Right cardiac atrium (tissue), 5 donors: ENCODE measurements at places on chromosomes 16 and 17.

DNA sequence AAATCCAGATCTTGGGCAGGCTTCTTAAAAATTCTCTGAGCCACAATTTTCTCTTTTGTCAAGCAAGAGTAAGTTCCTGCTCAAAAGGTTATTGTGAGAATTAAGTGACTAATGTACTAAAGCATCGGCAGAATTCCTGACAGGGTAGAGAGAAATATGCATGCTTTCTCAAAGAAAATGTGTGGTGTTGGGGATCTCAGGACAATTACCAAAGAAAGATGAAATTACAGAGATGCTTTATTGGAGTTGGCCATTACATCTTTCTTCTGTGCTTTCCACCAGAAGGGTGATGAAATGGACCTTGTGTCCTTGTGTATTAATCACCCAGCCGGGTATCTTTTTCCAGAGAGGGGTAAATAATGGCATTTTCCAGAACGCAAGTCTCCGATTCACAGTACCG, 1.7 kb upstream of the USP43 start:
- DNase-seq: no peak

GRCh38 chr16:25048146-25048618, 33.0 kb upstream of the ARHGAP17 start:
- DNase-seq: no peak

- peak; percentile 57 for DNase-seq
These were observed 6.6 kb downstream of the WFIKKN2 start for GRCh38 chr17:50841949-50842354.

DNA sequence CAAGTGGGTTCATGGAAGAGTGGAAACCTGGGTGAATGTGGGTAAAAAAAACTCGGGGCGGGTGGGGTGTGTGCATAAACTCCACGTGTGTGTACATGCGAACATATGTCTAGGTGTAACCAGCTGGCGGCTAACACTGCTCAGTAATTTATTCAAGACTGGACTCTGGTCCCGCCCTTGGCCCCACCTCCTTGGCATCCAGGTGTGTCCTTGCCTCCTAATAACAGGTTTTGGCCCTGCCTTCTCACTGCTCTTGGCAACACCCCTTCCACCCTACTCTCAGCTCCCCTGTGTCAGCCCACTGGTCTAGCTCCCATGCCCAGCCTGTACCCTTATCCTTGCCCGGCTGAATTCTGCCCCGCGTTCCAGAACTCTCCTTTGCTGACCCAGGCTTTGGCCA, 8.3 kb downstream of the FLII start:
- DNase-seq: no peak

DNA sequence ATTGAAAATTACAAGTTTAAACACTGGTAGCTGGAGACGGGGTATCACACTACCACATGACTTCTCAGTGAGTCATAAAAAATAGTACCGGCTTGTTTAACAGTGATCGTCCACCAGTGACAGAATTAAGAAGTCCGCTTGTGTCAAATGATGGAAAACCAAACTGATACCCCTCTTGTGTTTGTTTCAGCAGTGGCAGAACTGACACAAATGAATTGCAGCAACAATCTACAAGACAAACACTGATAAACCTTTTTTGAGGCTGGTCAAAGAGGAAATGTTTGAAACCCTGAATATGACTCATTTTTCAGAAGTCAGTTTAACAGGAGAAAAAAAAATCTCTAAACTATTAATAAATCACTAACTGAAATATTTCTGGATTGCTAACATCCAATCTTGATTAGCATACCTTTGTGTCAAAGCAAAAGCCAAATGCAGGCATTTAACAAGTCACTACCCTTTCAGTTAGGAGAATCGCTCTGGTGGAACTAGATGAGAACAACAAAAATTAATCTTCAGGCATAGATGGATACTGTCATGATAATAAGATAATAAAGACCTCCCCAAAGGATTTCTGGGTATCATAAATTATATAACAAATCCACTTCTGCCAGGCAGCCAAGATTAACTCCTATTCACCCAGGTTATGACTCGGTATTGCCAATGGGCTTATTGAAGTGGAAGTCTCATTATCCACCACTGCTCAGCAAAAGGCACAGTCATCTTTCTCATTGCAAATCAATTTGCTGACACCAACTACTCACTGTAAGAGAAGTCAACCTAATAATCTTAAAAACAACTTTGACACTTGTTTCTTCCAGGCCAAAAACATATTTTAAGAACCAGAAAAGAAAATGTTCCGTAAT, 20.8 kb downstream of the DCUN1D3 start:
- DNase-seq: no peak

DNA sequence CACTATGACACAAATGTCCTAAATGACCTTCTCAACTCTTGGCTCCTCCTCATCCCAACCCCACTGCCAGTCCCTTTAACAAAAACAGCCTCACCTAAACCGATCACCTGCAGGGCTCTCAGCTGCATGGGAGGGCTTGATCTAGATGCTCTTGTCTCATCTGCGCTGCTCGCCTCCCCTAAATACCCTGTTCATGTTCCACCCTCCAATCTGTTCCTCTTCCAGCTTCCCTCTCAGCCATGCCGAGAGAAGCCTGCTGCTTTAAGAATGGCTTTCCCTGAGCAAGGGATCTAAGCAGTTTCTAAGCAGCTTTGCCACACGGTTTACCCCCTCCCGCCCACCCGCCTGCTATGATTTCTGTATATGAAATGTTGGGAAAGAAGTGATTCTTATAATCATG, 23.7 kb downstream of the PIPOX start:
- no peak for DNase-seq

- no peak for DNase-seq
These were observed 969 bp upstream of the CETP start for GRCh38 chr16:56960681-56961281.

GRCh38 chr16:50683689-50684374, 2.7 kb upstream of the SNX20 start:
- no peak for DNase-seq

DNA sequence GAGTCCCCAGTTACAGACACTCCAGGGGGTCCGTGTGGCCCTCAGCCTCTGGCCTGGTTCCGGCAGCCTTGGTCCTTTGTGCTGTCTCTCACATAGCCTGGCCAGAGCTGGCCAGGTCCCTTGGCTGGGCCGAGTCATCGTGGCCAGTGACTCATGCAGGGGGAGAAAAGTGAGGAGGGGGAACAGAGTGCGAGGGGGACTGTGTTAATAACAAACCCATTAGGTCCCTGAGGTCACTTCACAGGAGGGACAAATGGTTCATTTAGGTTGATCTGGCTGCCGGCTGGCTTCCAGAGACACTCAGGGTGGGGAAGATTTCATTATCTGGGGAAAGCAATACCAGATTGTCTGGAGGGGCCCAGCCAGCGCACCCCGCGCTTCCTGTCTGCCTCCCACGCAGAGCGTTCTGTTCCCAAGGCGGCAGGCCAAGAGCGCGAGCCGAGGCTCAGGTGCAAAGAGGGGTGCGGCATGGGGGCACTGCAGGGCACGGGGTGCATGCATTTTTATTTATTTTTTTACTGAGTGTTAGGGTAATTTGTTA, 223.1 kb downstream of the SEC14L1 start:
- peak; percentile 66 for DNase-seq

- DNase-seq: no peak
These were observed 22.6 kb downstream of the CDRT4 start for GRCh38 chr17:15444805-15445204.

- no peak for DNase-seq
These were observed 275.5 kb downstream of the MAP2K4 start for GRCh38 chr17:12296209-12296625.

DNA sequence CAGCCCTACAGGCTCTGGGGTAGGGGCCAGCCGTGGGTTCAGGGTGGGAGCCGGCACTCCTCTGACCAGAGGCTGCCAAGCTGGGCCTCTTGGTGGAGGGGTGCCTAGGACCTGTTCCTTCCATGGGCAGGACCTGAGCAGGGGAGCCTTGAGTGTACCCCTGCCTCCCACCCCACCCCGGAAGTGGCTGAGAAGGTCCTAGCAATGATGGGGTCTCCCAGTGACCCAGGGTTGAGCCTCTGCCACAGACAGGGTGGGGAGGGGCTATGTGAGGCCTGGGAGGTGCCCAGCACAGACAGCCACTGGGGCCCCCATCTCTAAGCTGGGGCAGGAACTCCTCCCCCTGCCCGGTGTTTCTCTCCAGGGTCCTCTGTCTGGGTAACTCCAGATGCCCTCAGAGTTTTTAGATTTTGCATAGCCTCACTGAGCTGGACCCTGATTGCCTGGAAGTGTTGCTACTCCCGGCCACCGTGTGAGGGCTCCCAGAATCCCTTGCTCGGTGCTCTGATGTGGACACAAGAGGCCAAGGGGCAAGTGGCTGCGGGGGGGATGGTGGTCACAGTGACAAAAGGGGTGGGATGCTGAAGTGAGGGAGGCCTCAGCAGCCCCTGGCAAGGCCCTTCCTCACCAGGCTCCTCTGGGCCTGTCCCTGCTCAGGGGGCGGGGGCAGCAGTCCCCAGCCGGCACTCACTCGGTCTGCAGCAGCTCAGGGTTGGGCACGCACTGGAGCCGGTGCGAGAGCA, 6.4 kb upstream of the MTSS2 start:
- peak; percentile 71 for DNase-seq

GRCh38 chr17:48586355-48587258, 3.4 kb downstream of the HOXB3 start:
- no peak for DNase-seq

- no peak for DNase-seq
These were observed 76.6 kb downstream of the ABCC6 start for GRCh38 chr16:16146380-16147315.

DNA sequence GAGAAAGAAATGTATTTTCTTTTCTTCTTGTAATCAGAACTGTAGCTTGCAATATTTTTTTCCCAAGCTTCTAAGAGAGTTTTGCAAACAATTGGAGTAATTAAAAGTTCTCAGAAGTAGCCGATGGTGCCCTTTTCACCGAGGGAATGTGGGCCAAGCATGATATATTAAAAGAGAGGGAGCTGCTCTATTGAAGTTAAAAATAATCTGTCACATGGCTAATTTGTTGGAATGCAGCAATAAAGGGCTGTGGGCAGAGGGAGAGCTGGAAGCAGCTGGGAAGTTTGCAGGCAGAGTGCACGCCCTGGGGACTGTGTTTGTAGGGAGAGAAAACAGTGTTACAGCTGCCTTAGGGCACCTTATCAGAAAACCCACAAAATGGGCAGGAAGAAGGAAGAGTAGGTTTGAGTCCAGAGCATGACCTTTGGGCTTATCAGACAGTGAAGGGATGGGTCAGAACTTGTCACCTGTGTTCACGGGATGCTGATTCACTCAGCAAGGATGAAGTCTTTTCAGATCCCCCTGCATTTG, 18.5 kb upstream of the TERF2 start:
- no peak for DNase-seq

GRCh38 chr17:14038206-14038605, 31.1 kb upstream of the COX10 start:
- no peak for DNase-seq
